Dorsolateral prefrontal cortex (tissue), 122 donors: ENCODE measurements at places on chromosomes 2 and 18.

- DNase-seq, result no peak
These were observed 8.0 kb downstream of the HDAC4 start for GRCh38 chr2:239392688-239393387.

- DNase-seq, result no peak
These were observed 307.7 kb downstream of the TNS1 start for GRCh38 chr2:217695033-217695520.

- DNase-seq, result no peak
These were observed 4.2 kb upstream of the KLHL14 start for GRCh38 chr18:32777049-32777448.

DNA sequence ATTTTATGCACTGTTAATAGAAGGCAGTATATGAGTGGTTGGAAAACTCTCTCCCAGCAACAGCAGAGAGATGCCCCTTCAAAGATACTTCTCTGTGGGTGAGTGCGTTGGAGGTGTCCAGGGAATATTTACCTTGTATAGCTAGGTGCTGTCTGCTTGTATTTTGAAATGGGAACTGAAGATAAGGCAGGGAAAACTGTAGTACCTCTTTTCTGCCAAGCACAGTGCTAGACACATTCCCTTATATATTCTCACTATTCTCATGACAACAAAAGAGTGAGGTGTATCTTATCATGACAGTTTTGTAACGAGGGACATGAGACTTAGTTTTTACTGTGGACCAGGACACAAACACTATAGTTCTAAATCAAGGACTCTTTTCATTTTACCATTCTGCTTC lies 2.1 kb downstream of the TTC39C start:
- DNase-seq, result no peak

DNA sequence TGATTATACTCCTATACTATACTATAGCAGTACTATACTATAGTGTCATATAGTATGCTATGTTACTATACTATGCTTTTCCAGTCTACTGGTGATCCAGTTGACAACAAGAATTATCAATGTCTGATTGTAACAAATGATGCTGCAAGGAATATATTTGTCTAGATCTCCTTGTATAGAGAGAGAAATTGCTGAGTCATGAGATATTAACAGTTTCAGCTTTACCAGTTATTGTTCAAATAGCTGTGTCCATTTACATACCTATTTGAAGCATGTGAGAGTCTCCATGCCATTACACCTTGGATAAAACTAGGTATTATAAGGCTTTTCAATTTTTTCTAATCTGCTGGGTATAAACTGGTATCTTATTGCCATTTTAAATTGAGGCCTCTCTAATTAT lies 136.4 kb upstream of the SKOR2 start:
- DNase-seq, result no peak

DNA sequence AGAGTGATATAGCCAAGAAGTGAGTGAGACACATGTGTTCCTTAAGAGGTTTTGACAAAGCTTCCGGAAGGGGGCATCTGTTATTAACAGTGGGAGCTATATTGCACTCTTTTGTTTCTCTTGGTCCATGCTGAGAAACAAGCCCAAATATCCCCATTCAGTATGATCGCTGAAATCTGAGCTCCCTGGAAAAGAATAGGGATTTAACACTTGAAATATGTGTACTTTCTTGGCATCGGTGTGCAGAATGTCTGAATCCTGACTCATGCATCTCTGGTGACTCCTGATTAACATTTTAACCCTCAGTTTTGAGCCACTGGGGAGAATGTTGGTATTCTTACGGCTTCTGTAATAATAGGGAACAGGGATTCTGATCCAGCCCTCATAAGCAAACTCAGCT lies 448.1 kb downstream of the TSN start:
- DNase-seq, result no peak

DNA sequence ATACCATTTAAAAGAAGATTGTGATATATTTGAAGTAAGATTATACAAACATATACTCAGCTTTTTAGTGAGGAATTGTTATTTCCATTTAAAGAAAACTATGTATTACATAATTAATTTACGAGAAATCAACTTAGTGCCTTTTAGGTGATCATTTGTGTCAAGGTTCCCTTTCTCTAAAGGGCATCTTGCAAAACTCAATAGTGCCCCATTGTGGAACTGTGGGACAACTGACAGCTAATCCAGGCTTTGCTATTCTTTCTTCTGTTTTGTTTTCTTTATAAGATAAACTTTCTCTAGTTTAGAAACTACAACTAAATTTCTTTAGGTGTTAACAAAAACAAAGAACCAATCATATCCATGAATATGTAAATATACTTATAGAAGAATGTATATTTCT lies 24.3 kb upstream of the VIT start:
- no peak for DNase-seq

DNA sequence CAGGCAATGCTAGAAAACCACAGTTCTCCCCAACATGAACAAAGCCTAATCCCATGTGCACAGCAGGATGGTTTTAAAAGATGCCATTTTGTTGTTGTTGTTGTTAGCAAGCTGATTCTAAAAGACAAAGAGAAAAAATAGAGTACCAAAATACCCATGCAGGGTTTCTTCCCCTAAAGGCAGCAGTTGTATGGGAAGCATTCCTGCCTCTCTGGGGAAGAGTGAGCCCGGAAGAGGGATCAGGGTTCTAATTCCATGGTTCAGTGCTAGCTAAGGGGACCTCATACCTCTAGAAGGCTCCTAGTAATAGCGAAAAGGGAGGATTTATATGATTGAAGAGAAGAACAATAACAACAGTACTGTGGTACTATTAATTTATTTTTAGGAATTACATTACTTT lies 327.6 kb downstream of the DPP10 start:
- DNase-seq, result no peak
